SHP77 treated with DMSO at 0.1 percent for 48 hours (cell line): ENCODE measurements at places on chromosomes 7 and 10.

GRCh38 chr10:132578287-132578951 is 40.8 kb downstream of the INPP5A start:
- no peak for DNase-seq

- no peak for DNase-seq
These were observed 86.7 kb downstream of the MDFIC start for GRCh38 chr7:115008465-115009114.

- no peak for DNase-seq
These were observed 17.8 kb upstream of the ZKSCAN1 start for GRCh38 chr7:99997545-99998137.

DNA sequence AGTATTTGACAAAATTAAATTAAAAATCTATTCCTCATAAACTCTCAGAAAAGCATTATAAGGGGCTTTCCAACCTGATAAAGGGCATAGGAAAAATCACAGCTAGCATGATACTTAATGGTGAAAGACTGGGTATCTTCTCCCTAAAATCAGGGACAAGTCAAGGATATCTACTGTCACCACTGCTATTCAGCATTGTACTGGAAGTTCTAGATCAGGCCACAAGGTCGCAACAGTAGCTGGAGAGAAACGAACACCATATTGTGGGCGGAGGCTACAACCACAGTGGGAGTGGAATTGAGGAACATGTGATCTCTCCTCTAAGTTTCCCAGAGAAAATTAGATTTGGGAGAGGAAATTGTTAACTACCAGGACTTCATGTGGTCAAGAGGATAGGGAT is 70.0 kb upstream of the NAMPT start:
- DNase-seq: no peak

DNA sequence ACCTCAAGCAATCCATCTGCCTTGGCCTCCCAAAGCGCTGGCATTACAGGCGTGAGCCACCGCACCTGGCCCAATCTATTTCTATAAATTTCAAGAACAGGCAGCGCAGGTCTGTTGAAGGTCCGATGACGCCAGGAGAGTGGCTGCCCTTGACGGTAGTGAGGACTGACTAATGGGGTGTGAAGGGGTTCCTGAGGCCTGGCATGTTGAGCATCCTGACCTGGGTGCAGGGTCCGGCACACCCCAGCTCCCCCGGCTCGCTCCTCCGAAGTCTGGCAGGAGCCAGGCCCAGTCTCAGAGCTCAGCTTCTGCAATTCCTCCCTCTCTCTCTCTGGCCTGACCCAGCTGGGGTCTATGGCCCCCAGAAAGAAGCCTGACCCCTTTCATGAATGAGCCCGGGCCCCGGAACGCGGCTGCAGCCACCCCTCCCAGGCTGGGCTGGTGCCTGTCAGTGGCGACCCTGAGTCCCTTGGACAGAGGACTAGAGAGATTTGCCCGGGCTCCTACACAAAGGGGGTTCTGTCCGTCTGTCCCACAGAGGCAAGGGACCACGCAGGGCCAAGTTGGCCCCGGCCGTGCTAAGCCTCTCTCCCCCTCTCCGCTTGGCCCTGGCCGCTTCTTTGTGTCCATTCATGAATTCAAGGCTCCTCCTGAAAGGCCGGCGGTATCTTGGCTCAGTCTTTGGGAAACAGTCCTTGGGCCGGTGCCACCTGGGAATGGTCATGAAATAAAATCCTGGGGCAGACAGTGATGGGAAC is 18.8 kb downstream of the MMD2 start:
- no peak for DNase-seq

- DNase-seq: no peak
These were observed 123.8 kb upstream of the CACNA2D1 start for GRCh38 chr7:82567356-82567755.

- DNase-seq: no peak
These were observed 39.7 kb upstream of the SAMD8 start for GRCh38 chr10:75071756-75072155.

GRCh38 chr10:46787321-46787615 is 124.0 kb upstream of the PTPN20 start:
- DNase-seq: no peak

GRCh38 chr10:71191551-71192076 is 20.8 kb upstream of the UNC5B start:
- no peak for DNase-seq

DNA sequence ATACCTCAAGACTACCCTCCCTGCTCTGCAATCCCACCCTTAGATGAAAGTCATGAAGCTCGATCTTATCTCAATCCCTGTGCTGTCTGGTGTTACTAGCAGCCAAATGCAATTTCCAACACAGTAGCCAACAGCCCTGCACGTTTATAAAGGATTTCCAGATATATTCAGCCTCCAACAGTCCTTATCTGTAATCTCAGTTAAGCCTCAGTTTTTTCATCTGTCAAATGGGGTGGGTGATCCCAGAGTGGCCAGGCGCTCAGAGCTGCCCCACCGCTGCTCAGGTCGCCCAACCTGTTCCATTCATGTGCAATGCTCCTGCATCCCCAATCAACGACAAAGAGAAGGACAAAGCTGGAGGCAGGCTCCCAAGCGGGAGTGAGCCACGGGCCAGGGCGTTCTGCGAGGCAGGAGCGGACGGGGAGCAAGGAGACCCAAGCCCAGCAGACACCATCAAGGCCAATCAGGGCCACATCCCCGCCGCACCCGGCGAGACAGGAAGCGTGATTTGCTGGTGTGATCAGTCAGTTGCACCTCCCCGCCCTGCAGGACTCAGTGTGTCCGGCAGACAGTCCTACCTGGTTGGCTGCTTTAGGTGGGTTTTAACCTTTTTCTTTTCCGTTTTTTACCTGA is 19.7 kb downstream of the PDGFA start:
- no peak for DNase-seq

DNA sequence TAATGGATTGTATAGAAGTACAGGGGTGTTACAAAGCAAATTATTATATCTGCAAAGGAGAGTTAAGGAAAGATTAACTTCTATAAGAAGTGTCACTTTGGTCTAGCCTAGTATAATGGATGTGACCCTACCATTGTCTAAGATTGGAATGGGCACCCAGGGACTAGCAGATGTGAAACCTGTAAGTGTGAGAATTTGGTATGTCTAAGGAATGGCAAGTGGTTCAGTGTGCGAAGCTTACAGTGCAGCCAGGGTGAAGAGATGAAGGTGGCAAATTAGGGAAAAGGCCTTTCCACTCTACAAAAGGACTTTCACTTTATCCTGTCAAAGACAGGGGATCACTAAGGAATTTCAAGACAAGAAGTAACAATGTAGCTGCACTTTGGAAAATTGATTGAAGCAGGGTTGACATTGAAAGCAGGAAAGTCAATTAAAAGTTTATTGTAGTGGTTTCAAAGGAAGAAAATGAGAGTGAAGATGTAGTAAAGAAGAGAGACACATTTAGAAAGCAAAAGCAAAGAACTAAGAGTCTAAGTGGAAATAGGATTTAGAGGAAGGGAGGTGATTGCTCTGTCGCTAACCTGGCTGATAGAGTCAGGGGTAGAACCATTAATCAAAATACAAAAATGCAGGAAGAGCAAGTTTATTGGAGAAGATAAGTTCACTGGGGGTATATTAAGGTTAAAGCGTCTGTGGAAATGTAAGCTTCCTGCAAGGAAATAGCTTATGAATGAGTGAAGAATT is 47.4 kb downstream of the KCND2 start:
- DNase-seq: no peak

- DNase-seq: no peak
These were observed 83.4 kb downstream of the GAD2 start for GRCh38 chr10:26300001-26300400.

GRCh38 chr10:4345877-4346646 is 479.9 kb upstream of the AKR1E2 start:
- no peak for DNase-seq

DNA sequence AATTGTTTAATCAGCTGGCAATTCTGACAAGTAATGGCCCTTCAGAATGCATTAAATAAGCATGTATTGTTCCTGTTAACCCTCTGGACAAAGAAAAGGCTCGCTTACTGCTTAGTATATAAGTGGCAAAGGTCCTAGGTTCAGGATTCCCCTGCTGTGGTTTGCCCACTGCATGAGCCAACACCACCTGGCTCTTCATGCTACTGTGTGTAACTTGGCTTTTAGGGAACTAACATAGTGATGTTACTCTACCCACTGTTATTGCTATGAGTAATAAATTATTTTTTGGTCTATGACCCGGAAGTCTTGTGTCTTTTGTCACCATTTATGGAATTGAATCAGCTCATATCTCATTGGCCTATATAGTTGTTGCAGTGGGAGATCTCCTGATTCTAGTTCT is 791.7 kb upstream of the PHF14 start:
- peak; percentile 99 for DNase-seq

DNA sequence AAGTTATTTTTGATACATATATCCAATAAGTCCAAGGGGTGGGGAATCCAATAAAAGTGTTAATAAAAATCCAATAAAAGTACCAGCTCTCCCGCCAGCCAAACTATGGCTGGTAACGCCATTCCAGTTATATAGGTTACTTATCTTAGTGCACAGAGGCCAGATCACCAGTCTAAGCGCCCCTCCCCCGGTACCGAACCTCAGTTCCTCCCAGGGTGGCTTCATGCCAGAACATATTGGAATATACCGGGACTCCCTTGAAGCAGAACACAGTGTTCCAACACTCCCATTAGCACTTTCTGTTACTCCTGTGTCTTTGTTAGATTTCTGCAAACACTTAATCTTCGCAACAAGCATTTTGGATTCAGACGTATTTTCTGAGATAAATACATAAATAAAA is 7.5 kb downstream of the FBH1 start:
- no peak for DNase-seq

DNA sequence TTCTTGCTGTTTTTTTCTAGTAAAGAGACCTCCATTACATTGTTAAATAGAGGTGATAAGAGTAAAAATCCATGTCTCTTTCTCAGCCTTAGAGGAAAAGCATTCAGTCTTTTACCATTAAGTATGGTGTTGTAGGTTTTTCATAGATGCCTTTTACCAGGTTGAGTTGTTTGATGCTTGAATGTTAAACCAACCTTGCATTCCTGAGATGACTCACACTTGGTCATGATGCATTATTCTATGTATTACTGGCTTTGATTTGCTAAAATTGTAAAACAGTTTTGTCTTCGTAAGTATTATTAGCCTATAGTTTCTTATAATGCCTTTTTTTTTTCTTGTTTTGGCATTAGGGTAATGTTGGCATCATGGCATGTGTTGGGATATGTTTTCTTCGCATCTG is 90.0 kb downstream of the ANKRD61 start:
- no peak for DNase-seq

DNA sequence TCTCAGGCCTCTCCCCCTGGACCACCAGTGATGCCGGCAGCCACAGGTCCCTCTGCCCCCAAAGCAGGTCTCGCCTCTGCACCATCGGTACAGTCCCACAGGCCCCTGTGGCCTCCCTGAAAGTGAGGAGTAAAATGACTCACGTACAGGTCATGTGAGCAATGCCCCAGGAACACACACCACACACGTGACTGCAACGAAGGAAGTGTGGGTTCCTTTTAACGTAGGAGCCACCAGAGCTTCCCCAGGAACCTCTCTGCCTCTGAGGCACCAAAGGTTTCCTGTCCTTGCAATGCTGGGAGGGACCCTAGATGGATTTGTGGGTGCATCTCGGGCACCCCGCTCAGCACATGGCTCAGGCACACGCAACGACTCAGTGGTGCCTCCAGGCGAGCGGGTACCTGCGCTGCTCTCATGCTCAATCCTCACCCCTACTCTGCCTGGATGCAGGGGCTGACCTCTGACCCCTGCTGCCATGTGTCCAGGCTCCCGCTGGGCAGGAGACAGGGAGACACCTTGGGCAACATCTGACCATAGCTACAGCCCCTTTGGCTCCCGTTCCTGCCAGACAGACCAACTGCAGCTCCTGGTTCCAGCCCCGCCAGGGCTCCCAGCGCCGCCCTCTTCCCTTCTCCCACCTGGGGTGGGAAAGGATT is 120.7 kb downstream of the PRKAG2 start:
- DNase-seq: no peak

GRCh38 chr10:88165849-88166271 is 302.4 kb downstream of the PTEN start:
- DNase-seq: no peak

- DNase-seq: no peak
These were observed 49.9 kb downstream of the SIRT1 start for GRCh38 chr10:67934336-67934735.

- no peak for DNase-seq
These were observed 202.8 kb upstream of the KCND2 start for GRCh38 chr7:120070201-120070600.
